Right forelimb (tissue), 1 donor: ENCODE measurements at places on chromosomes 3 and 15.

GRCh38 chr3:194273743-194274310, 77.3 kb downstream of the CPN2 start:
- DNase-seq, result peak; percentile 21

DNA sequence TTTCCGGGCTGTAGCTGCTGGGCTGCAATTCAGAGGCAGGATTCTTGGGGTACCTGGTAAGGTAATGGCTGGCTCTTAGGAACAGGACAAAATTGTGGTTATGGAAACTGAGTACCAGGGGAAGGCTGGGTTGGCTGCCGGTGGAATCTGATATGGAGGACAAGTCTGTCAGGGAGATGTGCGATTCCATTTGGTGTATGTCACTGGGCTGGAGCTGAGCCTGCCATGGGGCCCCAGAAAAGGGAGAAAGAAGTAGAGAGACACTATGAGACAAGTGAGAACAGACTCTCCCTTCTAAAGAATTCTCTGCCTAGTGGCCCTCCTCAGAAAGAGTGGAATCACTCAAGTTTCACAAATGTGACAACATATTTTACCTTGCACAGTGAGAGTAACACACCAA, 368.2 kb upstream of the ROPN1 start:
- peak; percentile 64 for DNase-seq

DNA sequence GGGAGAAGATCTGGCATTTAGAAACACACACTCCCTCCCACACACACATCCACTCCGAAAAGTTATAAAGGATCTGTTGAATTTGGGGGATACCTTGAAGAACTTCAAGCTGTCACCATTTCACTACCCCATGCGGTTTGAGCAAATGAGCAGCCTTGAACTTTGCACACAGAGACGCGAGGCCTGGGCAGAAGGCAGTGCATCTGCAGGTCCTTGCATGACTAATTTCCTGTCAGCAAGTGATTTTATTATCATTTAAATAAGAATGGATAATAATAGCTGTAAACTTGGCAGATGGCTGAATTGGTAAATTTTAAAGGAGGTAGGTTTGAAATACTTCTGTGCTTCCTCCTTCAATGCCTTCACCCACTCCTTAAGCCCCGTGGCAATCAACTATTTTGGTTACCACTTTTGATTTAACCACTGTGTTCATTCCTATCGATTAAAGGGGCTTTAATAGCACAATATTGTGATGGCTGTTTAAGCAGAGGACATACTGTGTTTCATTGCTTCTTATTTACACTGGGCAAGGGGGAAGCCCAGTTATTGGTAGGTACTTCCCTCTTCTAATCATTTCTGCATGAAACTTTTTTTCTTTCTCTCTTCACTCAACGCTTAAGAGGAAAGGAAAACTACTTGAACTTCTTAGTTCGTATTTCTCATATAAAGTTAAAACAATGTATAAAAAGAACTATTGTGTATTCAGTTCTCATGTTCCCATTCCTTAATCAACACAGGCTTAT, 108.1 kb downstream of the ROBO2 start:
- DNase-seq, result no peak

- no peak for DNase-seq
Measured at GRCh38 chr3:190517687-190518086, 3.8 kb downstream of the IL1RAP start.

- DNase-seq, result no peak
Measured at GRCh38 chr15:40891810-40892446, 2.3 kb upstream of the VPS18 start.

DNA sequence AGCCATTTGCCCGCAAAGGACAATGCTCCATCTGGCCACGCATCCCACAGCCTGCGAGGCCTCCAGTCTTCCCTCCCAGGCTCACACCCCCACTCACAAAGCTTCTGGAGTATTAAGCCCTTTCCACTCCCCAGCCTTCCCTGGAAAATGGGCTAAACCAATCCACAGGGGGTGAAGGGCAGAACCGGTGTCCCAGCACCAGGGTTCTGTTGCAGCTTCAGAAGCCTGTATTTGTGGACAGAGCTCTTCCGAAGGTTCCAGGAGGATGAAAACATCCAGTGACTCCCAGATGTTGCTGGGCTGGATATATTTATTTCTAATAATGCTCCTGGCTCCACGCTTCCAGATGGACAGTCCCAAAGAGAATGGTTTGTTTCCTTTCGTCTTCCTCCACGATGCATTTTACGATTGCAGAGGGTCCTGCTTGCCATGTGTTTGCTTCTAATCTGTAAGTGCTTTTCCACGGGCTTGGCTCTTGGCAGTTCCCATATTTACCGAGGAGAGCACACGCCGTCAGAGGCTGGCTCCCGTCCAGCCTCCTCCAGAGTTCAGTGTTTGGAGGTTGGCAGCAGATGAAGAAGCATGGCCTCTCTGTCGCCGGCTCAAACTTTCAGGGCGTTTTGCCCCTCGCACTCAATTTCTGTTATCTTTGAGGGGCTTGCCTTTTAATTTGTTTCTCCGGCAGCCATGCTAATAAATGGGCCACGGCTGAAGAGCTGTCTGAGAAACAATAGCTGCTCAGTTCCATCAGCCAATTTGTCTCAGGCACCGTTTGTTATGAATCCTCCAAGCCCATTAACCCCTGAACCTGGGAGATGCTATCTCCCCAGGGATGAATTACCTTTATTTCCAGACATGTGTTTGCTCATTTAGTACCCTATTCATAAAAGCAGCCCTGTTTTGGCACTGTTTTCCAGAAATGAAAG, 367.9 kb upstream of the PROK2 start:
- peak; percentile 85 for DNase-seq

DNA sequence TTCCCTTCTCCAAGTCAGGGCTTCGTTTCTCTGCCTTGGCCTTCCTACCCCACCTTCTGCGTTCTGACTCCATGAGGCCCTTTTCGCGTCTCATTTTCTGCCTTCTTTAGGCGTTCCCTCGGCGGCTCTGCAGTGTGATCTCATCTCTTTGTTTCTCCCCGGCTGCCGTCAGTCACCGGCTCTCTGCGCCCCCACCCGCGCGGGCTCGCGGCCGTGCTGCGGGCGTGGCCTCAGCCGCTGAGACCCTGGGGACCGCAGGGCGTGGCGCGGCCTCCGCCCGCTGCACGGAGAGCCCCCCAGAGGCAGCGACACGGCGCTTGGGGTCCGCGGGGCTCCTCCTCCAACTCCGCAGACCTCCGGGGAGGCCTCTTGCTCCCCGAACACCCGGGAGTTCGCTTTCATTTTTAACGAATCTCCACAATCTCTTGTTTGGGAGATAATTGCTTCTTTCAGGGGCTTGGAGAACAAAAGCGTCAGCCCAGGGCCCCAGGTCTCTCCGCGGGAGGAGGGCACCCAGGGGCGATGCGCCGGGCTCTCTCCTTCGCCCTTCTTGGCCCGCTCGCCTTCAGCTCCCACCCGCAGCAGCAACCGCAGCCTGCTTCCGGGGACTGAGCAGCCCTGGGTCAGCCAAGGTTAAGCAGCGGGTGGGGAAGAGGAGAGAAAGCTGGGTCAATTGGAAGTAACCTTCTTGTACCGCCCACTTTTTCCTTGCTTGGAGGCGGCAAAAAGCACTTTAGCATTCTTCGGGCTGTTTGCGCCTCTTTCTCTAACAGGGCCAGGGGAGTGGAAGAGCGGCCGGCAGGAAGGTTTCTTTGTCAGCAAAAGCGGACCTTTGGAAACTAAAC, 35.2 kb downstream of the GAP43 start:
- peak; percentile 88 for DNase-seq

GRCh38 chr3:99686955-99687612, 48.7 kb downstream of the COL8A1 start:
- DNase-seq, result peak; percentile 73

DNA sequence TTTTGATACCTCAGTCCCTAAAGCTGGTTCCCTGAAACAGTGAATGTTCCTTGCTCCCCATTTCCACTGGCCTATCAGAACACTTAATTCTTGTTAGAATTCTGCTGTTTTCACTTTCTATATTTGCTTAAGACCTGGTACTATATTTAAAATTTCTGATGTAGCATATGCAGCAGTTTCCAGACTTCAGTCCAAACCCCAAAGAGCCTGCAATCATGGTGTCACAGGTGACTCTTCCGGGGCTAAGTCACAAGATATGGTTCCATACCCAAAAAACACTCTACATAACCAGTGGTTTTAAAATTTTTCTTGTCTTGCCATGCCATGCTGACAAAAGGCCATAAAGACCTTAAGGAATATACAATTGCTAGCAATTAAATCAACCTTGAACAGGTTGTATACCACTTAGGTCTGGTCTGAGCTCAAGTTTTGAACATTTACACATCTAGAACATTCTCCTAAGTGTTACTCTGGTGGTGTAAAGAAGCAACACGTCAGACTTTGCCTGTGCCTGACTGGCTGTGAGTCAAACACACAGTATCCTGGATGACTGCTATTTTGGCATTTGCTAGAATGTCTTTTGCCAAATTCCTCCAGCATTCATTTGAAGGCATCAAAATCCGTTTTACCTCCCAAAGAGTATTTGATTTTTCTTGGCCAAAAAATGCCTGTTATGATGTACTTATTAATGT, 160.0 kb downstream of the FRMD5 start:
- DNase-seq, result no peak

DNA sequence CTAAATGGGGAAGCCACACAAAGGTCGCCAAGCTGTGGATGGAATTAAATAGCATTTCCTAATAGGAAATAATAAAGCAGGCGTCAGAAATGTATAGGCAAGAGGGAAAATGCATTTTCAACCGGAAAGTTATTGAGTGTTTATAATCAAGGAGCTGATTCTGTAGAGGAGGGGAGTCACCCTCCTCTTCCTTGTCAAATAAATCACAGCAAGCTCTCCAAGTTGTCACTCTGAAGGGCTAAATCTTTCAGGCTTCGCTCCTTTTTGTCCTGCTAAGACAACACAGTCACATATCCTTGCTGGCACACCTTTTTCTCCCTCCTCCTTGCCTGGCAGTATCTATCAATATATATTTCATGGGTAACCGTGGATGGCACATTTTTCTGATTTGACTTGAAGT, 338.4 kb downstream of the SATB1 start:
- no peak for DNase-seq

DNA sequence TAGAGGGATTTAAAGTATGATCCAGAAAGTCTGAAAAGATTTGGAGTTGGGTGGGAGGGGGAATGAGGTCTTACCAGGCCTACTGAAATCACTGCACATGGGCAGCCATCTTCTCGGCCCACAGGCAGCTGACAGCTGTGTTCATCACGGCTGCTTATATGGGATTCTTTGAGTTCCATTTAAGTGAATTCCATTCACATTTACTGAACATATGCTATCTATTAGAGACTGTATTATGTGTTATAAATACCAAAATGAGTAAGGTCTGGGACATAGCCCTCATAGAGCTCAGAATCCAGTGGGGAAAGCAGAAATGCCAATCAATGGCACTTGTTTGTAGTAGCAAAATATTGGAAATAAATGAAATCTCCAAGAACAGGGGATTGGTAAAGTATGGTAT, 91.1 kb downstream of the TRIM42 start:
- no peak for DNase-seq

DNA sequence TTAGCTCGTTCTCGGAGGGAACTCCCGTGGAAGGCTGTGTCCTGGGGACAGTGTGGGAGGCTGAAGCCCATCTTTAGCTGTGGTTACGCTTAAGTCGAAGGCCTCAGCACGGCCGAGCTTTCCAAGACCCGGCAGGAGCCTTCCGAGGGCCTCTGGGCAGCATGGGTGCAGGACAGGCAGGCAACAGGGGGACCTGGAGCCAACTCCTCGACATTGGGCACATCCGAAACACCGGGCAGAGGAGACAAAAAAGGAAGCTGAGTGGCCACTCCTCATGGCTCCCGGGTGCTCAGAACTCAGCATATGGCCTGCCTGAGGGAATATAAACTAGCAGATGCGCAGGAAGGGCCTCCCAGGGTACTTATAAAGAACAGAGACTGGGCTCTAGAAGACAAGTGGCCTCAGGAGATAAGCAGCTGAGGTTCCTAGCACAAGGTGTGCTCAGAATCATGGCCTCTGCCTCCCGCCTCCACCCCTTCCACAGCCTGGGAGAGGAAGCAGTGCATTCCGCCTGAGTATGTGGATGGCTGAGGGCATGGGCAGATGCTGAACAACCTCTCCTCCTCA, 34.1 kb downstream of the ABTB1 start:
- peak; percentile 39 for DNase-seq

GRCh38 chr3:193727089-193727488, 134.1 kb downstream of the OPA1 start:
- DNase-seq, result no peak

- DNase-seq, result no peak
Measured at GRCh38 chr3:14463330-14464140, 61.1 kb downstream of the SLC6A6 start.

GRCh38 chr15:88040516-88040915, 216.0 kb downstream of the NTRK3 start:
- DNase-seq, result no peak

DNA sequence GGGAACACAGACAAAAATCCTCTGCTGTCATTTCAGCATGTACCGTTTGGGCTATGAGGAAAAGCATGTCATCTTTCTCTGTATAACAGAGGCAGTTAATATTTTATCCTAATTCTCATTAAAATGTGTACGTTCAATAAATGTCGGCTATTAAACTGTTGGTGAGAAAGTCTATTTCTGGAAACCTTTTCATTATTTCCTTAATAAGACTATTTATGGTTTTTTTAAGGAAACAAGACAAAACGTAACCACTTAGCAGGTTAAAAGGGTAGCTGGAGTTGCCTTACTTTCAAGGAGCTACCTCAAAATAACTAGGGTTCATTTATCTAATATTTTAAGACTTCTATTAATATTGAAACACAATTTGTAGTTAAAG, 1.8 kb upstream of the STT3B start:
- DNase-seq, result no peak

- DNase-seq, result no peak
Measured at GRCh38 chr3:38383156-38383875, 36.7 kb downstream of the XYLB start.

GRCh38 chr15:61501815-61502389, 272.8 kb upstream of the RORA start:
- no peak for DNase-seq

- DNase-seq, result no peak
Measured at GRCh38 chr15:58471348-58471747, 39.6 kb downstream of the LIPC start.

DNA sequence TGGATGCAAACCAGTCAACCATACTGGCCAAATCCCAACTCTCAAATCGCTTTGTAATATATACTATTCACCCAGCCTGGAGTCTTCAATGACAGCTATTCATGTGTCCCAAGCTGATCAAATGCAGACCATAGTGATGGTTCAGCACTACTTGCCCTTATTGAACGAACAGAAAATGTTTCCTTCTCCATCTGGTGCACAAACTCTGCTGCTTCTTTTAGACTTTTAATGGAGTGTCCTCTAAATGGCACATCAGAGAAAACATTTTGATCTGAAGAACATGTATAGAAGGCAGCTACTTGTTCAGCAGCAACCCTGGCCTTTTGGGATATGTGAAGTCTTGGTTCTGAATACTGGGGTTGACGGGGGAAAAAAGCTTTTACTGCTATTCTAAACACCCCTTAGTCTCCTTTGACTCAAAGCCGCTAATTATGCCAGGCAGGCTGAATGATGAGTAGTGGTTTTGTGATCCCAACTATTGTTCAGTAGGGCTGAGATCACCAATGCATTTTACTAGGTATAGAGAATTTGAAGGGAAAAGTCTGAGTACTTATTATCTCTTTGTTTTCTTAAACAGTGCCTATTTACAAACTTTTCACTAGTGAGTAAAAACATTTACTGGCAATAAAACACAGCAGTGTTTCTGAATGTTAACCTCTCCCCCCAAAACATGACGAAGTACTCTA, 781.2 kb downstream of the ROBO1 start:
- DNase-seq, result no peak

GRCh38 chr15:81196576-81197254, at the start of gene IL16:
Gene IL16, plus strand, starts transcription at chr15:81196879. Its CDS starts 28,521 bp downstream, at chr15:81225400.
- DNase-seq, result no peak

GRCh38 chr15:60585743-60586708, 107.1 kb upstream of the ICE2 start:
- DNase-seq, result no peak
